ENCODE measurements at places on chromosomes 2 and 18. TPM values are rescaled to one million over a fixed set of nuclear protein-coding genes. Genes with fewer than 3 reads are reported as not detected.

The FBLN7 gene
- total RNA-seq: 4.1 TPM

The ONECUT2 gene
- 1.2 TPM for total RNA-seq

The ASB18 gene
- total RNA-seq: not detected

The ANO7 gene
- 0.45 TPM for total RNA-seq

The REG3G gene
- total RNA-seq: not detected

The VPS54 gene
- total RNA-seq: 20.6 TPM

The COL4A3 gene
- not detected for total RNA-seq

The CCDC121 gene
- 4.4 TPM for total RNA-seq

The TM4SF20 gene
- total RNA-seq: not detected

The L3MBTL4 gene
- not detected for total RNA-seq

The SLC23A3 gene
- total RNA-seq: 2.2 TPM

The SOX11 gene
- total RNA-seq: 75.1 TPM

The TCF7L1 gene
- 21.9 TPM for total RNA-seq

The OTOS gene
- not detected for total RNA-seq

The GALNT14 gene
- total RNA-seq: 9.7 TPM

The MAP3K19 gene
- total RNA-seq: not detected

The REG3A gene
- total RNA-seq: not detected

The ANKRD36B gene
- total RNA-seq: 16.4 TPM

Measured in A673 (cell line).